Hematopoietic multipotent progenitor cell (in vitro differentiated cells): ENCODE measurements at places on chromosomes 16 and 17.

DNA sequence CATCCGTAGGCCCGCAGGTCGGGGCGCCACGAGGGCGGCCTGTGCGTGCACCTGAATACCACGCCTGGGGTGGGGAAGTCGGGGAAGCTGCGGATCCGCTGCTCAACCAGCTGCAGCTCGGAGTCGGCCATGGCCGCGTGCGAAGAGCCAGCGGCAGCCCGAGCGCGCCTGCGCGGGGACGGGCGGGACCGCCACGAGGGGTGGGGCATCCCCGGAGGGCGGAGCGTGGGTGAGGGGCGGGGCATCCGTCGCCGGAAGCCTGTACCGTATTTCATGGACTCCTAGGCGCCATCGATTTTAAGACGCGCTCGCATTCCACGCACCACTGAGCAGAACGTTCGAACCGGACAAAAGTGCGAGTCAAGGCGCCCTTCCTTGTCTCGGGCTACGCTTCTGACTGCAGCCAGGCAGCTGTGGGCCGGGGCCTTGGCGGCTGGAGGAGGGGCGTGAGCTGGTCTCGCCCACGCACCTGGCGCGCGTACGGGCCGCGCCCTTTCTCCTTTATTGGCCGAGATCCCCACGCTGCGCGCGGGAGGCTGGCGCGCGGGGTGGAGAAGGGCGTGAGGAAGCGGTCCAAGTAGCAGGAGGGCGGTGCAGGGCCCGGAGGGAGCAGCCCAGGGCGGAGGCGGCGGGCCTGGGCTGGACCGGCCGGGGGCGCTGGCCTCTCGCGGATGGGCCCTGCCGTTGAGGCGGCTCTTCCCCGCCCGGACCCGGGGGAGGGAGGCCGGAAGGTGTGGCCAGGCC is at the start of gene APRT:
Gene APRT (minus strand): TSS at position 160 of the 744 bp plus-strand sequence. CDS start 29 bp downstream, at position 131.
- DNase-seq: peak; percentile 93

GRCh38 chr17:57988301-57989250 is 522 bp upstream of the VEZF1 start:
- DNase-seq: peak; percentile 70

DNA sequence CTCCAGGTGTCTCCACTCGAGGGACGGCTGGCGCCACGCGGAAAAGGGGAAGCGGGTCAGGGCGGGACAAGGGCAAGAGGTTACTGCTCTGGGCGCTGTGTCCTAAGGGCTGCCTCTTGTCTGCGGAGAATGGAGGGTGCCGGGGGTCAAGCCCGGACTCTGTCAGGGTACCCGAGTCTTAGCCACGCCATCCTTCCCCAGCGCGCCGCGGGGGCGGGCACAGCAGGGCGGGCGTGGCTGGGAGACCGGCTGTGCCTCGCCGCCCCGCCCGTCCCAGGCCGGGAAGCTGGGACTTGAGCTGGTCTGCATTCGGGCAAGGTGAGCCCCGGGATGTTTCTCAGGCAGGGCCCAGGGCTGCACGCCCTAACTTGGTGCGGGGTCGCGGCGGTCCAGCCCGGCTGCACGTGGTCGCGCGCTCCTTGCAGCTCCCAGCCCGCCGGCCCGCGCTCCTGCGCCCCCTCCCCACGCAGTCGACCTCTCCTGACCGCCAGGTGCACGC is 6.2 kb upstream of the ACTG1 start:
- no peak for DNase-seq

DNA sequence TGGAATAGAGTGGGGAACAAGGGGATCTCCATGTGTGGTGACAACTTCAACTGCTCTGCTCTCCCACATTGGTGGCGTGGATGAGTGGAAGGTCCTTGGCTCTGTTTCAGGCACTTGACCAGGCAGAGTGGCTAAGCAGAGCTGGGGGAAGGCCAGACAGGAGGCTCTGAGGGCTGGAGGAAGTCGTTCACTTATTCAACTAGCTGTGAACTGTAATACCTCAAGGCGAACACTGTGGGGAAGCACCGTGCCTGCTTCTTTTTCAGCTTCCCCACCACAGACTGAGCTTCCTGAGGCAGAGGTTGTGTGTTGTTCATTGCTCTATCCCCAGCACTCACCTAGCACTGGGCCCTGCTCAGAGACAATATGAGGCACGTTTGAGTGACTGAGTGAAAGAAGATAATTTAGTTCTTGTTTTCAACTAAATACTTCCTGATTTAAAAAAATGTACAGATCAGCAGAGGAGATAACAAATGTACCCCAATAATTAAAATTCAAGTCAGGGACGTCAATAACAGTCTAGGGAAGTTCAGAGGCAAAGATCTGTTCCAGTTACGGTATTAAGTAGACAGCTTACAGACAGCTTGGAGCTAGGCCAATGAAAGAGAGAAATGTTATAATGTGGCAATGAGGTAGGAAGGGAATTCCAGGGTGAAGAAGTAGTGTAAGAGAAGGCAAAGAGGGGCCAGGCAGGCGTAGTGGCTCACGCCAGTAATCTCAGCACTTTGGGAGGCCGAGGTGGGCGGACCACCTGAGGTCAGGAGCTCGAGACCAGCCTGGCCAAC is 34.7 kb downstream of the MYO18A start:
- peak; percentile 46 for DNase-seq

- no peak for DNase-seq
Measured at GRCh38 chr16:12750554-12750918, 53.2 kb downstream of the CPPED1 start.

- no peak for DNase-seq
Measured at GRCh38 chr16:85302018-85302847, 190.0 kb upstream of the CIBAR2 start.
